ENCODE measurements at places on chromosomes 1 and 21. TPM values are rescaled to one million over a fixed set of nuclear protein-coding genes. Genes with fewer than 3 reads are reported as not detected.

Gene SPATA46
- total RNA-seq = not detected

GRCh38 chr21:31489014-31489413, 145.0 kb upstream of the TIAM1 start:
- no peak for DNase-seq

DNA sequence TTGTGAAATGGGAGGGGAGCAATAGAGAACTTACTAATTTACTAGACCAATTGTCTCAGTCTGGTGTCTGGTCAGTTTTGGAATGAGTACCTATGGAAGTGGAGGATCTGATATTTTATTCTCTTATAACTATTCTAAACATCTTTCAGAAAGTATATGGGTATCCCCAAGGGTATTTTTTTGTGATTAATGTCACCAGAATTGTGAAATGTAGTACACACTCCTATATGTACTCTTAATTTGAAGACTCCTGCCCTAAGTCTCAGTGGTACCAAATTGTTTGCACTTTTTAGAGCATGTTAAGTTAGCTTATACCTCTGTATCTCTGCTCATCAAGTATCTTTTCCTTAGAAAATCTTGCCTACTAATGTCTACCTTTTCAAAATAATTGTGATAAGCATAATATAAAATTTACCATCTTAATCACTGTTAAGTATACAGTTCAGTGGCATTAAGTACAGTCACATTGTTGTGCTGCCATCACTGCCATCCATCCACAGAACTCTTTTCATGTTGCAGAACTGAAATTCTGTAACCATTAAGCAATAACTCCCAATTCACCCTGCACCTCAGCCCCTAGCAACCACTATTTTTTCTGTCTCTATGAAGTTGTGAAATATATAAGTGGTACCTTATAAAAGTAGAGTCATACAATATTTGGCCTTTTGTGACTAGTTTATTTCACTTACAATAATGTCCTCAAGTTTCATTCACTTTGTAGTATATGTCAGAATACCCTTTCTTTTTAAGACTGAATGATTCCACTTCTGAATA, 40.5 kb downstream of the SLC30A7 start:
- no peak for DNase-seq

Gene SPRR1A
- total RNA-seq = not detected

DNA sequence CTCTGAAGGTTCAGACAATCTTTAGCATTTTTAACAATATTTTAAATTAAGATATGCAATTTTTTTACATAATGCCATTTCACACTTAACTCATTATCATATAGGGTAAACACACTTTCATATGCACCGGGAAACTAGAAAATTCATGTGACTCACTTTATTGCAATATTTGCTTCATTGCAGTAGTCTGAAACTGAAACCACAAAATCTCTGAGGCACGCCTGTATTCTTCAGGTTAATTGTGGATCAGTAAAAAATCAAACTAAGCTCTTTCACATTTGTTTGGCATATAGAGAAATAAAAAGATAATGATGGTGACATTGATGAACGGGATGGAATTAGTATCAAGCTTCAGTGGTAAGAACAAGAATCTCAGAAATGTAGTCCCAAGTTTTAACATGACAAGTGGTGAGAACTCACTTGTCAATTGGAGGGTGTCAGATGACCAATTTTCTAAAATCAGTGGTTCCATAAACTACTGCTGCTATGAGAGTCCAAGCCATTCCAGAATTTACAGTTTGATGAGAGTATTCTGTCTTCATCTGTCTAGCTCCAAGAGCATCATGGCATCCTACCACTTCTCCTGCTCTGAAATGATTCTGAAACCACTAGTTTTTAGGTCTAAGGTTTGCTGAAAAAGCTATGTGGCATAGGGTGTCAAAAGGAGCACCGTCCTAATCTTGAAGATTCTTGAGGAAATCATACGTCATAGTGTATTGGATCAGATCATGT, 281.0 kb downstream of the PTPRC start:
- no peak for DNase-seq

DNA sequence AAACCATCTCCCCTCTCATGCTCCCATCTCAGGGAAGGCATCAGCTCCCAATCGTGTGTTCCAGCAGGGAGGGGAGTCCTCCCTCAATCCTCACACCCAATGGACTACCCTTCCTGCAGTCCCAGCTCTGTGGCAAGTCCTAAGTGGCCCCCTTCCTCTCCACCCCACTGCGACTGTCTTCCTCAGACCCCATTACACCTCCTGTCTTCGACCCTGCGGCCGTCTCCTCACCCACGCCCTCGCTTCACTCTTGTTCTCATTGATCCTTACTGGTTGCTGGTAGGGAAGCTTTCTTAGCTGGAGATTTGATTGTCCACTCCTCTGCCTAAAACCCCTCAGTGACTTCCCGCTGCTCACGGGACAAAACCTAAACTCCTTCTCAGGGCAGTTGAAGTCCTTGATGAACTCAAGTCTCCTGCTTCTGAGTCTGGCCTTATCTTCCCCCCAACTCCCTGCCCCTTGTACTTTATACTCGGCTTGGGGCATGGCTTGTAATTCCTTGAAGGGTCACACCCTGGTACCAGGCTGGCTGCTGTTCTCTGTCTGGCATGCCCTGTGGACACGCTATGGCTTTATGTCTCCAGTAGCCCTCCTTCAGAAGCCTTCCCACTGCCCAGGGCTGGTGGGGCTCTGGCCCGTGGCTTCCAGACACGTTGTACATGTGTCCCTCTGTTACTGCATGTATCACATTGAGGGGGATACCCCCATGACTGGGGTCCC, 2.3 kb upstream of the EPS8L3 start:
- peak; percentile 17 for DNase-seq

- DNase-seq = no peak
Measured at GRCh38 chr1:230278871-230279582, 147.1 kb downstream of the PGBD5 start.

Gene LCE1B
- not detected for total RNA-seq

DNA sequence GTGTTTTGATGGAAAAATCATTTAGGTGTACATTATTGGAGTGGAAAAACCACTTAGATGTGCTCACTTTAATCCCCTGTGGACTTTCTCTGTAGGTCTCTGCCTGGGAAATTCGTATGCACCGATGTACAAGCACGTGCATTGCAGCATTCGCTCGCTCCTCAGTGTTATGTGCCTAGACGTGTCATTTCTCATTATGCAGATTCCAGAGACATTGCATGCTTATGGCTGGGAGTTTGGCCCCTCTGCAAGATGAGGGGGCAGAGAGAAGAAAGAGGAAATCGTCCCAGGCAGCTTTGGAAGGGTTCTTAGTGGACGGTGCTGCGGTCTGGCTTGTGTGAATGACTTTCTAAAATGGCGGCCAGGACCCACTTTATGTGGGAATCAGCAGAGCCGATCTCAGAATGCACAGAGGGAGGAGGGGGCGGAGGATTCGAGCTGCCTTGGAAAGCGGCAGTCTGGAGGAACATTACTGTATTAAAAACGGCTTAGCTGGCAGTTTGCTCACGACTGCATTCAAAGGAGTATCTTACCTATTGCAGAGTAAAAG, 2.3 kb downstream of the SPEN start:
- DNase-seq = no peak

DNA sequence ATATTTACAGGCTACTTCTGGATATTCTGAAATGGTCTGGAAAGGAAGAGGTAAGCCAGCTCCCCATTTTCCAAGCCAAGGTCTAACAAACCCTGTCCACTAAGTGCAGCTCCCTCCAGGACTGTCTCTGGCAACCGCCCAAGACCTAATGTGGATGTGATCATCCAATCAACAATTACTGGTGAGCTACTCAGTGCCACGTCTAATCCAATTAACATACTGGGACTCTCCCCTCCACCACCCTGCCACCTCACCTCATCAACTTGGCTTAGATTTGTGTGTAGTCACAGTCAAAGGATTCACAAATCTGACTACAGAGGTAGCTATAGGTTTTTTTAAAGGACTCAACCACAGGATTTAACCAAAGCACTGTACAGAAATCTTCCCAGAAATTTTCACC, 25.4 kb upstream of the S100A7 start:
- no peak for DNase-seq

GRCh38 chr1:37858931-37859506, 373 bp downstream of the MTF1 start:
- DNase-seq = no peak

DNA sequence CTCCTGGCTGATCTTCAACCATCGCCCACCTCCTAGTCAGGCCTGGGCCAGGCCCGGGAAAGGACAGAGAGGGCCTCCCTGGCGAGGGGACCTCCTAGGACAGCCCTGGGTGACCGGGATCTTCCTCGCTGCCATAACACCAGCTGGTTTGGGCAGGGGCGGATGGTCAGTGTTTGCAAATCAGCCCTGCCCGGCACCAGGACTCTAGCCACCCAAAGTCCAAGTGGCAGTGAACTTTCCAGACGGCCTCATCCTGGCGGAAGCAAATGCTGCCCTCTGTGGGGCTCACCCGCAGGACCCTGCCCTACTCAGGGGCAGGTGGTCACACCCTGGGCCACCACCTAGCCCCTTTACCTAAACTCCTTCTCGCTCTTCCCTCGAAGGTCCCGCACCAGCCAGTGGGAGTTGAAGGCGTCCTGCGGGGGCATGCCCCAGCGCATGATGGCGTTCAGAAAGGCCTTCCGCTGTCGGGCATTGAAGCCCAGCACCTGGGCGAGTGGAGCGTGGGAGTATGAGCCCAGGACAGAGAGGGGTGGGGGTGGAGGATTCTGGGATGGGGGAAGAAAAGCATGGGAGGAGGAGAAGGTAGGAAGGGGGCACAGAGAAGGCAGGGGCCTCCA, 55.3 kb downstream of the CHD5 start:
- no peak for DNase-seq

- no peak for DNase-seq
Measured at GRCh38 chr1:236103646-236104218, 38.6 kb upstream of the GPR137B start.

Gene CR1L
- total RNA-seq = not detected

DNA sequence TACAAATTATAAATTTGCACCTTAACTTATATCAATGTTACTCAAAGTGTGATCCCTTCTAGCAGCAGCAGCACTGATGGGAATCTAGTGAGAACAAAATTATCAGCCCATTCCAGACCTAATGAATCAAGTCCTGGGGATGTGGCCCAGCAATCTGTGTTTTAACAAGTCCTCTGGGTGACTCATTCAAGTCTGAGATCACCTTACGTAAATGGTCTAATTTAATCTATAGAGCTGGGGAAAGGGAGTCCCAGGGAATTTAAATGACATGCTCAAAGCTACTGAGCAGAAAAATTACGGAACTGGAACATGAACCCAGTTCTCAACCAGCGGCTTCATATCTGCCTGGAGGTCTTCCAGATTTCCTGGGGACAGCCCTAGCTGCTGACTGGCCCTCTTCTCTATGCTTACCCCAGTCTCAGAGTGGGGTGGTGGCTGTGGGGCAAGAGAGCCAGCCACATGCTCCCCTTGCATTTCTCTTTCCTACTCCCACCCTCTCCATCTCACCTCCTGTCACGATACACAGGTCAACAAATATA, 220.0 kb downstream of the TM2D1 start:
- DNase-seq = no peak

Gene RNF186
- total RNA-seq = not detected

Gene SH2D5
- total RNA-seq = not detected

Gene CASQ1
- 20.0 TPM for total RNA-seq

- no peak for DNase-seq
Measured at GRCh38 chr1:7621334-7622219, 149.5 kb upstream of the VAMP3 start.

DNA sequence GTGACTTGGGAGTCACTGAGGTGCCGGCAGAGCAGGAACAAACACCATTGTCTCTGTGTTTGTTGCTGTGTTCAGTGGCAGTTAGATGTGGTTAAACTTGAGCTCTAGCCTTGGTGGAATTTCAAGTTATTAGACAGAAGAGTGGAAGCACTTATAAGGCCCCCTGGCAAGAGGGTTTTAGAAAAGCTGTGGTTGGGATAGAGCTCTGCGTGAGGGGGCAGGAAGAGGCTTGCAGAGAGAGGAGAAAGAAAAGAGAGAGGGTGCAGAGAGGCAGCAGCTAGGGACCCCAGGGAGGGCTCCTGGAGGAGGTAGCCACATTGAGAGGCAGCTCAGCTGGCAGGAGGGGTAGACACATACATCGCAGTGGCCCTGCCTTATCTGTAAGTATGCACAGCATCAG, 128.2 kb downstream of the GALNT2 start:
- DNase-seq = no peak

- no peak for DNase-seq
Measured at GRCh38 chr1:29629401-29629800, 393.1 kb downstream of the PTPRU start.

Gene ANKRD34A
- total RNA-seq = 0.52 TPM

GRCh38 chr1:204456826-204457442, 37.7 kb downstream of the PIK3C2B start:
- DNase-seq = peak; percentile 48
